T47D (cell line): ENCODE measurements at places on chromosomes 7 and 10.

DNA sequence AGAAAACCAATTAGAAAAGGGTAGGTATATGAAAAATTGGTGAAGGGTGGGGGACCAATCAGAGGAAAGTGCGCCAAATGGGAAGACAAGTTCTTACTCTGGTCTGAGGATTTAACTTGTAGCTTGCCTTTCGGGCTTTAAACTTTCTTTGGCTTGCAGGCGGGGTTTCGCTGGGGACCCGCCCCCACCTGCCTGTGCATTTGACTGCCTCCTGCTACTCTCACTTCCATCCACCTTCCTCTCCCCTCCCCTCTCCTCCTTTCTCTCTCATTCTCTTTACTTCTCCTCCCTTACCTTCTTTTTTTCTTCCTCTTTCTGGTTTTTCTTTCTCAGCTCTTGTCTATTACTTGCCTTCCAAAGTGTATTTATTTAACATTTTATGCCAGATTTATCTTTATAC is 278.8 kb downstream of the DNAJB9 start:
- DNase-seq, result no peak

DNA sequence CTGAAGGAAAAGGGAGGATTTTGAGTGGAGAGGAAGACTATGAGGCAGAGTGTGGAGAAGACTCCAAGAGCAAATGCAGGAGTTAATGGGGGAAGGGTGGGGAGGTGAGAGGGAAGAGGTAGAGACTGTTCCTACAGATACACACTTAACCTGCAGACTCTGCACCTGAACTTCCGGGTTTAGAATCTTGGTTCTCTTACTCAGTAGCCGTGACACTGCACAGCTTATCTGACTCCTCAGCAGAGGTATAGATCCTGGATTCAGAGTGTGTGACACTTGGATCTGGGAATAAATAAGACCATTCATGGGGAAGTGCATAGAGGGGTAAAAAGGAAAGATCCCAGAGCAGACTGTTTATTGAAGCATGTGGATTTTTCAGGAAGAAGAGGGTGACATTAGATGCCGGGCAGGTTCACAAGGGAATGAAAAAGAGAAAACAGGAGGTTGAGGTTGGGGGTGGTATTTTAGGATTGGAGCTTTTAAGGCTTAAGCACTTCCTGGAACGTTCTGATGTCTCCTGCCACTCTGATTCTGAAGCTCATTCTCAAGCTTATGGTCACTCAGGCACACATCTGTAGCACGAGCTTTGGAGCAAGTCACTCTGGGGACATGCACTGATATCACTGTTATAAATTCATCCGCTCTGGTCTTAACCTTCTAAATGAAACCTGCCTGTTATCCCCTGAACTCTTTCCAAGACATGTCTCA is 5.7 kb upstream of the ZC3HAV1L start:
- no peak for DNase-seq

- DNase-seq, result no peak
Observed at GRCh38 chr10:89643431-89643811, 1.6 kb downstream of the PANK1 start.

GRCh38 chr10:112587729-112588128 is 140.7 kb downstream of the VTI1A start:
- DNase-seq, result no peak

DNA sequence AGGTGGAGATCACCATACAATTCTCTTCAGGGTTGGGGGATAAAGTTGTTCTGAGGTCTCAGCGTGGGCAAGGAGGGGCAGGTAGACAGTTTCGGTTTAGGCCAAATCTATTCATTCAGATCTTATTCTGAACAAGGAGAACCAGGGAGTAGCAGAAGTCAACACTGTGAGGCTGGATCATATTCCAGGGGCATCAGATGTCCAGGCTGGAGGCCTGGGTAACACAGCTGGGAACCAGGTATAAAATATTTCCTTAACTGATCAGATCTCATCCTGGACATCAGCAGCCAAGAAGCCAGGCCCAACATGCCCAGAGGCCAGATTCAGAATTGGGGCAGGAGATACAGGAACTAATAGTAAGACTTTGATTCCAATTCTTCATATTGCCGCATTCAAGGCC is 19.2 kb upstream of the FLNC start:
- no peak for DNase-seq

GRCh38 chr10:133009218-133009950 is 67.0 kb upstream of the CFAP46 start:
- DNase-seq, result peak; percentile 60

DNA sequence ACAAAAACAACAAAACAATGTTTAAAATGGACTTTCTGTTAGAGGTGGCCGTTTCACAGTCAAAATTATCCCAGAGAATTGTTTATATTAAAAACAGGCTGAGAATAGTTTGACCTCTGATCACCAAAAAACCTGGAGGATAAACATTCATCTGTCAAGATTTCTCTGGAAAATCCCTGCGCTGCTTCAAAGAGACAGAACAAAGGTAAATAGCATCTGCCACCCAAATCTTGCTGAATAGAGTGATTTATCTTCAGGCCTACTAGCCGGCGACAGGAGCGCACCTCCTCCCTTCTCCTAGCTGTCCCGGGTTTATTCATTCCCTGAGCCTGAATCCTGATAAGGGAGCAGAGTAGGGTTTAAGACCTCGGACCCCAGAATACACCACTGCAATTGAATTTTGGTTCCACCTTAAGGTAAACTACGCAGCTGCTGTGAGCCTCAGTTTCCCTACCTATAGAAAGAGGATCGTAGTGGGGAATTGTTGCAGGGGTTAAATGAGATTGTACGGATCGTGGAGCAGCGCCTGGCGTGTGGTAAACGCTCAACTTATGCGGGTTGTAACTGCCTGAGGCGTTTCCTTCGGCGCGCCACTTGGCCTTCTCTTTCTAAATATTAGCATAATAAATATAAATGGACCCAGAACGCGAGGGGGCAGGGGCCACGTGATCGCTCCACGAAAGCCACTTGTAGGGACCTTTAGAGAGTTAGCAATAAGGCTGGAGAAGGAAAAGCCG is 498 bp upstream of the ST7 start:
- DNase-seq, result no peak

- no peak for DNase-seq
Observed at GRCh38 chr10:15737656-15738055, 17.9 kb upstream of the ITGA8 start.

DNA sequence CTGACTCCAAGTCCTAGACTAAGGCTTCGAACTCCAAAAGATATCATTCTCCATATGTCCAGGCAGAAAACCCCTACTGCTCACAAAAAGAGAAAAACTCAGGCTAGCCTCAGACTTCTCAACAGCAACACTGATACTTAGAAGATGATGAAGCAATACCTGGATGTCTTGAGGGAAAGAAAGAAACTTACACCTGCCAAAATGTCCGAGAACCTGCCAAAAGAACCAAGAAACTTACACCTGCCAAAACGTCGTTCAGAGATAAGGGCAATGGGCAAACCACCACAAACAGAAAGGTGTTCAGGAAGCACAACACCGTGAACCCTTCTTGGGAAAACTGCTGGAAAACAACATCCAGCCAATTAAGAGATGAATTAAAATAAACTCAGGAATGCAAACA is 15.3 kb downstream of the ABLIM1 start:
- no peak for DNase-seq

DNA sequence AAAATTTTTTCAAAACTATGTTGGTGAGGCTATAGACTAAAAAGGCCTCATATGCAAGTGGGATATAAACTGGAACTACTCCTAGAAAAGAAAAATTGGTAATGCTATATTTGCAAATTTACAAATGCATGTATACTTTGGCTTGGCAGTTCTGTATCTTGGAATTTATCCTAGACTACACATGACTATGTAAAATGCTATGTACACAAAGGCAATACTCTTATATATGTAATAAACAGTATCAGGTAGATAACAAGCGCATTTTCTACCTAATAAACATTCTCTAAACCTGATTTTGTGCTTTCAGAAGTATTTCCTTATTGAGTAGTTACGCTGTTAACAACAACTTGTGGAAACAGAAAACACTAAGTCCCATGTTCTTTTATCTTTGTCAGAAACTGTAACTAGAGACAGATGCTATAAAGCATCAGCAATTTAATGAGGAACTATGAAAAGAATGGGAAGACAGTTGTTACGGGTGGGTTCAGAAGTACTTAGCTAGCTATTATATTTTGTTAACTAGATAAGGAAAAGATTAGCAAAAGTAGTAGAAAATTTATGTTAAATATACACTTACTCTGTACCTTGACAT is 107.8 kb downstream of the ARHGAP12 start:
- no peak for DNase-seq

DNA sequence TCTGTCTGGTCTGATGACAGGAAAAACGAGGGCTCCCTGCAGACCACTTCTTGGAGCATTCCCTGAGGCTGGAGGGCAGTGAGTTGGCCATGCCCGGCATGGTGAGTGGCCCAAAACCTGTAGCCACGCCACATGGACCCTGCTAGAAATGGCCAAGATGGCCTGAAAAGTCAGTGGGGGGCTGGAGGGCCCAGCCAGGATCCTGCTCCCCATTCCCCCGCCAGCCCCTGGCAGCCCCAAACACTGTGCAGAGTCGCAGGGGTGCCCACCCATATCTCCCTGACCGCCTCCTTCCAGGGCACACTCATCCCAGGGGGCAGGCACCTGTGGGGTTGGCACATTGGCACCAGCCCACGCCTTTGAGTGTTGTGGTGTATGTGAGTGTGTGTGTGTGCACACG is 18.7 kb upstream of the PPP2R2D start:
- DNase-seq, result no peak

DNA sequence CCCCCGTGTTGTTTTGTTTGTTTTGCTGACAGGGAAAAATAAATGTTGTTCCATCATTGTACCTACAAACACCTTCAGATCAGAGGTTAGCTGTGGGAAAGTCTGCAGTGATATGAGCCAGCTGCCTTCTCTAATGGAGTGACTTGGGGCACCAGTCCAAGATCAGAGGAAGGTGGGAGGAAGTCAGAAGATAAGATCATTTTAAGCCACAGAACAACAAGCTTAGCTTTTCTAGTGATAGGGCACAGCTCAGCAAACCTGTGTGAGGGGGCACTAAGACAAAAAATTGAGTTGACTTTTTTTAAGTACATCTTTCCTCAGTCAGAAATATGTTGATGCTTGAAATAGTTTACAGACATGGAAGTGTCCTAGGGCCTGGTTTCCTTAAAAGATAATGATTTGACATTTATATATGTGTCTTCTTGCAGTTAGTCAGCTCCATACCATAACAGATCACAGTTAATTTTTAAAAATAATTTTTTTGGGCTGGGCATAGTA is 240.3 kb upstream of the KAT6B start:
- peak; percentile 19 for DNase-seq

DNA sequence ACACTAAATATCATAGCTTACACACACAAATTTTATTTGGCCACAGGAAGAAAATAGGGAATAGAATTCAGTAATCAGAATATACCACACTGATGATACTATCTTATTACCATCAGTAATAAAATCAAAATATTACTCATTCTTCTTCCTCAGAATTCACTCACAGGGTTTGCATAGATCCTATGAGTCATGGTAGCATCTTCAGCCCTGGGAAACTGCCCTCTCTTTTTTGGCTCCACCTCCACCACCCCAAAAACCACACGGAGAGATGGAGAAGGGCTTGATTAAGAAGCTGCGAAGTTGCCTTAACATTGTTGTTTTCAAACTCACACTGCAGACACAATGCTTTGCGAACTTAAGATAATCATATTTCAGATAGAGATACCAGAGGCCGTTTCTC is 154.1 kb upstream of the AHR start:
- no peak for DNase-seq

GRCh38 chr10:80660736-80661135 is 123.0 kb downstream of the SH2D4B start:
- no peak for DNase-seq

DNA sequence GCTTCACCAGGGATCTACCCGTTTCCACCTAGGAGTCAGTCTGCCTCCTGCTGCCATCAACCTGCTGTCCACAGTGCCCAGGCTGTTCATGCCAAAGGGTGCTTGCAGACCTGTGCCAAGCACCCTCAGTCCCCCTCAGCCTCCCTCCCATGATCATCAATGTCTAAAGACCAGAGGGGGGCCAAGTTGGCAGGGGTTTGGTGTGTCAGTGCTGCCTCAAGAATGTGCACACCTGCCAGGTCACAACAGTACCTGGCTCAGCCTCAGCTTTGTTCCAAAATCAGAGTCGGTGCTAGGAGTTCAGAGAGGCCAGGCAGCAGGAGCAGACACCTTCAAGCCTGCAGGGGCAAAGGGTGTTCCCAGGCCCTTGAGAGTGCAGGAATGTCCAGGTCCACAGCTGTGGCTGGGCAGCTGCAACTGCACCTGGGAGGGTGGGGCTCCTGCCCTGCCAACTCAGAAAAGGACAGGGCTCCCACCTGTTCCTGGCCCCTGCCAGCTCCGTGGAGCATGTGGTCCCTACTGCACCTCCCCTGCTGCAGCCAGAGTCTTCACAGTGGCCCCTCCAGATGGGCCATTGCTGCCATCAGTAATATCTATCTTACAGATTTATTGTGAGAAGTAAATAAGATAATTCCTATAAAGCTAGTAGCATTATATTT is 219.5 kb downstream of the POLR1F start:
- DNase-seq, result no peak

DNA sequence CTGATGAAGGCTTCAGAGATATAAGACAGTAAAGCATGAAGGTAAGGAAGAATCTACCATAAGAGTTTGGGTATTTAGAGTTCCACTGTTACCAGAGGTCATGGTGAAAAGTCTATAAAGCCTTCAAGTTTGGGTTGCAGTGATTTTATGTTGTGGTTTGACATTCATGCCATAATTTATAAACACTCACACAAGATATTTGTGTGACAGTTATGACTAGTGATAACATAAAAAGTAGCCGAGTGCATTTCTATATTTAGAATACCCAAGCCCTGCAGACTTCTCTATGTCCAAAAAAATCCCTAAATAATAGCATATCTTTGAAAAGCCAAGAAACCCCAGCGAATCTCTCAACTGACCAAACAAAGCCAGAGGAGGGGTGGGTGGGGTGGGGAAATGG is 229.9 kb downstream of the CXCL12 start:
- no peak for DNase-seq

DNA sequence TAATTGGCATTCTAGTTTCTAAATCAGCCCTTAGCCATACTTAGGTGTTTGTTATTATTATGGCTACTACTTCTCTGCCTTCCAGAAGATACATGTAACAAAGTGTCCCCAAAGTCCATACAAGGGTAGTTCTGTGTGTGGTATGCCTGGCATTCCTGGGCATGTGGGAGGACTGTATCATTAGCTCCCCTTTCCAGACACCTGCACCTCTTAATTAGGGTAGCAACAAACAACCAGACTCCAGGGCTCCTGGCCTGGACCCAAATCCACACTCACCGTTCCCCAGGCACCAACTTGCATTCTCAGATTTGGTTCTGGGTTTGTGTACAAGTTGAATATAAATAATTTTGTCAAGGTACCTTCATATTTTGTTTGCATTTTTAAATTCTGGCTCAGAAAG is 15.5 kb upstream of the CALD1 start:
- DNase-seq, result no peak

GRCh38 chr7:3243256-3243655 is 57.8 kb upstream of the SDK1 start:
- peak; percentile 18 for DNase-seq

- DNase-seq, result no peak
Observed at GRCh38 chr10:48657416-48657815, 27.3 kb upstream of the WDFY4 start.
